Ascending aorta (tissue), 2 donors: ENCODE measurements at places on chromosomes 3 and 15. TPM values are rescaled to one million over a fixed set of nuclear protein-coding genes. Genes with fewer than 3 reads are reported as not detected.

- no peaks in the 10 kb centered on the region for H3K36me3 ChIP-seq
- no peaks in the 10 kb centered on the region for H3K27me3 ChIP-seq
- H3K27ac ChIP-seq, result no peak overlapping the region
- no peaks in the 10 kb centered on the region for H3K4me1 ChIP-seq
Measured at GRCh38 chr15:93982226-93982727, 249.1 kb upstream of the MCTP2 start.

GRCh38 chr3:141071681-141072260 lies 20.6 kb downstream of the SPSB4 start:
- H3K4me3 ChIP-seq, result no peak overlapping the region
- DNase-seq, result peak; percentile 61
- no peaks in the 10 kb centered on the region for H3K36me3 ChIP-seq
- H3K4me1 ChIP-seq, result no peaks in the 10 kb centered on the region

RYR3 gene
- 3.1 TPM for total RNA-seq

LRRC2 gene
- not detected for total RNA-seq
